Stimulated activated CD8-positive, alpha-beta memory T cell treated with anti-CD3 and anti-CD28 coated beads, Interleukin-7, amount 100 ng/mL, for 48 hours (primary cell): ENCODE measurements at places on chromosomes 2 and 18.
A peak's percentile ranks its signal among the peaks of the same experiment; 100 is the strongest.

DNA sequence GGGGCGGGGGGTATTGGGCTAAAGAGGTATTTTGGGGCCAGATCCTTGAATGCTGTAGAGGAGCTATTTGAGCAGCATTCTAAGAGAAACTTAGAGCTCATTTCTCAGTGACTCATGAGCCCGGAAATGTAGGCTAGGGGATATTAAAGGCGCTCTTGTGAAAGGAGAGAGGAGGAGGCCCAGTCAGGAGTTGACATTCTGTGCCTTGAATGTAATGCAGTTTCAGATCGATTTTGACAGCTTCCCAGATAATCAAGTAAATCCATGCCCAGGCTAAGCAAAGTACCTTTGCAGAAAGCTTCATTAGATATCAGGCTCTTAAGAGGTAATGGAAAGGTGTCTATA is 1.5 kb downstream of the CAB39 start:
- DNase-seq, result peak; percentile 32

- DNase-seq, result no peak
Observed at GRCh38 chr2:234191819-234192407, 141.4 kb downstream of the SPP2 start.

DNA sequence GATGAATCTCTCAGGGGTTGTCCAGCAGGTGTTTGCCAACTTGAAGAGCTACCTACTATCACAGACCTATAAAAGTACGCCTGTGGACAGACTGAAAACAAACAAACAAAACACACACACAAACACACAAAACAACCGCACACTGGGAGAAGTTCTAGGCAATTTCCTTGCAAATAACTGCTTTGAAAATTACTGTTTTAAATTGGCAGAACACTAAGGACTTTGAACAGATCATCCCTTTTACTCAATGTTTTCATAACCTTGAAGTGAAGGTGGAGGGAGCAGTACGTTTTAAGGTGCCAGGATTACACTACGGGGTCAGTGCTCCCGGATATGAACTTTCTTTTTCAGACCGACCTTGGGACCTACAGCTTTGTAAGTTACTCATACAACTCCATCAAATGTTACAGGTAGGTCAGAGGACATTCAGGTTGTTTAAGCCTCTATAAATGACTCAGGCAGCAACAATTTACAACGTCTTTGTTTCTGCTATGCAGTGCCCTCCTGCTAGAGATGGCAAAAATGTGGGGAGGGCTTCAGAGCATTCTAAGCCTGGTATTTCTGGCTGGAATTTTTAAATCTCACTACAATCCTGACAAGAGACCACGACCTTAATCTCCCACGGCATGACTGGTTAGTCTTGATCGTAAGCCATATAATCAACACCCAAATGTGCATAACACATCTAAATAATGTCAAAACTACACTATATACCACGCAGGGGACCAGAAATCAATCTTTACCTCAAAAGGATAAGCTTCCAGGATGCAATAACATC is 1.4 kb upstream of the SLC20A1 start:
- no peak for DNase-seq

DNA sequence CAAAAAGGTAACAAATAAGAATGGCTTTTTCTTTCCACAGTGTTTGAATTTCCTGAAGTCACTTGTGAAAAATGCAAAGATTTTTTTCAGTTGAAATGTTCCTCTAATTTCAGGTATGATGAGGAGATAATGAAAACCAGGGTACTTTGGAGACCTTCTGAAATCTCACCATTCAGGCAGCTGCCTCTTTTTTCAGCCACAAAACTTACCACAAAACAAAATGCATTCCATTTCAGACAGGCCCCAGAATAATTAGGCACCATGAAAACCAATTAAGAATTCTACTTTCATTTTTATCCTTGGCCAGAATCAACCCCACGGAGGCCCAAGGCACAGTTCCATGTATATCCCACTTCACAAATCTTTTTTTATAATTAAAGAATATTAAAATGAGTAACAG is 880.3 kb upstream of the ACVR2A start:
- no peak for DNase-seq

- DNase-seq, result no peak
Observed at GRCh38 chr18:51801514-51801913, 538.5 kb upstream of the DCC start.

- peak; percentile 53 for DNase-seq
Observed at GRCh38 chr2:85728883-85729824, 24.6 kb upstream of the ATOH8 start.

- DNase-seq, result no peak
Observed at GRCh38 chr2:219254590-219255201, 978 bp upstream of the TUBA4A start.

DNA sequence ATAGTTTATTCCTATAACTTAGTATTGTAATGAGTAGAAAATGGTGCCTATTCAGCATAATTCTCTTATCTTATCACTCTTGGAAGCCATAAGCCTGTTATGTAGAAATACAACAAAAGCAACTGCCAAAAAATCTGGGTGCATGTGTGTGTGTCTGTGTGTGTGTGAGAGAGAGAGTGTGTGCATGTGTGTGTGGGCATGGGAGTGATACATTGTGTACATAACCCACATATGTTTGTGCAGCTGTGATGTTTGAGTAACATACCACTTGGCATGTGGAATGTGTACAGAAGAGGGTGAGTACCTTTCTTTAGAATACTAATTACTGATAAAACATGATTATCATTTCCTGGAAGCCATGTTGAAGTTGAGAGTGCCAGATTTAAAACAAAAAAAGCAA is 642.3 kb upstream of the SYT4 start:
- DNase-seq, result no peak
